ENCODE measurements at places on chromosomes 7 and 10. TPM values are rescaled to one million over a fixed set of nuclear protein-coding genes. Genes with fewer than 3 reads are reported as not detected.

DNA sequence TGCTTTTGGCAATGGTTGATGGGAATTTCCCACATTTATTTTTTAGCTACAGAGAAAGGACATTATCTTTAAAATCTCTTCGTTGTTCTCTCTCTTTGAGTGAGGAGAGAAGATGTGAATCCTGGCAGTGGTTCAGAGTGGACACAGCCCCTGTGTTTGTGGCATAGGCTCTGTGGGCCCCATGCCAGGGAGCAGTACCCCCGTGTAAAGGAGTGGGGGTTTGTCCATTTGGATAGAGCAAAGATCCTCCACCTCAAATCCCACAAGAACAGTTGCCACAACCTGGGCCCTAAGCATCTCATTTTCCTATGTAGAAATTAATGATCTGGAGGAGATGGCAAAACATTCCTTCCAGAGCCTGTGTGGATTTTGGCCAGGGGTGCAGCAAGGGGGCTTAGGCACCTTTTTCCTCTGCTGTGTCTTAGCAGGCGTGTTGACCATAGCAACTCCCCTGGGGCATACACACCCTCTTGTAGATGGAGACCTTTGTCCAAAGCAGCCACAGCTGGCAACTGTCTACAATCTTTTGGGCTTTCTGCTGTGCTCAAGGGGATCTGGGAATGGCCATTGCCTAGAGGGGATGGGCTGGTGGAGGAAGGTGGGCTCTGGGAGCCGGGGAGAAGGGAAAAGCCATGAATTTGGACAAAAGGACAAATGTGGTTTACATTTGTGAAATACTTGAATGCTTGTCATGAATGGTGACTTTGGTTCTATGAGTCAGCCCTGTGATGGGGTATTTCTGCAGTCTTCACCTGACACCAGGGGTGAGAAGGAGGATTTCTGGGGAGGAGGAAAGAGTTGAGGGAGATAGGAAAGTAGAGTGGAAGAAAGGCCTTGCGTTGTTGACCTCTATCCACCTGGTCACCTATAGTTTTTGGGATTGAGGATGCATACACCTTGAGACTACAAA lies 92.0 kb downstream of the TCF7L2 start:
- no peak for DNase-seq

Gene NEURL1
- 2.5 TPM for total RNA-seq

- DNase-seq, result no peak
These were observed 233.0 kb downstream of the PTN start for GRCh38 chr7:137110535-137110934.

DNA sequence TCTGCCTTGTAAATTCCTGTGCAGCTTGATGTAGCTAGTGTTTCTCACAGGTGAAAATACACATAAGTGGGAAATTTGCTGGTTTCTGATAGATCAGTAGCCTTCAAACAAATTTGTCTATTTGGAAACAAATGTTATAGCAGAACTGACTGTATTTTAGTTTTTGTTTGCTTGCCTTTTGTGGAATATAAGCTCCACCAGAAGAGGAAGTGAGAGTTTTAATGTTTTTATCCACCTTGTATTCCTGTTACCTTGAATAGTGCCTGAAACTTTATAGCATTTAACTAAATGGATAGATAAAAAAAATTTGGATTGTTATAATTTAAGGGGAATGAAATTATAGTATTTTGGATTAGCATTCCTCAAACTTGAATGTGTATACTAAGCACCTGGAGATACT lies 9.8 kb downstream of the WAC start:
- no peak for DNase-seq

Gene PILRA
- total RNA-seq, result 2.5 TPM

DNA sequence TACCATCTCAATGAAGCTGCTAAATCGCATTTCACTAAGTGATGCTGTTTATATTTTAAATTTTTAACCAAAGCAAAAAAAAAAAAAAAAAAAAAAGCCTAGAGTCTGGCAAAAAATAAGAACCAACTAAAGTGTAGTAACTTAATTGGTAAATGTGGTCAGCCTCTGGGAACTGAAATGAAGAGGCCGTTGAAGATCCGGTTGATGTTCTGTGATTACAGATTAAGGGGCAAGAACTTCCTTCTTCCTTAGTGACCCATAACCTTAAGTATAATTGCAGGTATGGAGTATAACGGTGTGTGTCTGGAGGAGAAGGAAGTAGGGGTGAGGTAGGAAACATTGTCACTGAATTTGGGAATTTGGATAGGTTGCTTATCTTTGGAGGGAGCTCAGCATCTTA lies 7.7 kb upstream of the SRGN start:
- DNase-seq, result no peak

Gene KEL
- 1.5 TPM for total RNA-seq

DNA sequence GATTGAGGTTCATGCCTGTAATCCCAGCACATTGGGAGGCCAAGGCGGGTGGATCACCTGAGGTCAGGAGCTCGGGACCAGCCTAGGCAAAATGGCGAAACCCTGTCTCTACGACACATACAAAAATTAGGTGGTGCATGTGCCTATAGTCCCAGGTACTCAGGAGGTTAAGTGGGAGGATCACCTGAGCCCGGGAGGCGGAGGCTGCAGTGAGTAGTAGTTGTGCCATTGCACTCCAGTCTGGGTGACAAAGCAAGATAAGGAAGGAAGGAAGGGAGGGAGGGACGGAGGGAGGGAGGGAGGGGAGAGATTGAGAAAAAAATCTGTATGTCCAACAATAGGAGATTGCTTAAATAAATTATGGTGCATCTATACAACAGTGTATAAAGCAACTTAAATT lies 13.2 kb downstream of the TLL2 start:
- DNase-seq, result peak; percentile 51

Gene AGR2
- total RNA-seq, result not detected

DNA sequence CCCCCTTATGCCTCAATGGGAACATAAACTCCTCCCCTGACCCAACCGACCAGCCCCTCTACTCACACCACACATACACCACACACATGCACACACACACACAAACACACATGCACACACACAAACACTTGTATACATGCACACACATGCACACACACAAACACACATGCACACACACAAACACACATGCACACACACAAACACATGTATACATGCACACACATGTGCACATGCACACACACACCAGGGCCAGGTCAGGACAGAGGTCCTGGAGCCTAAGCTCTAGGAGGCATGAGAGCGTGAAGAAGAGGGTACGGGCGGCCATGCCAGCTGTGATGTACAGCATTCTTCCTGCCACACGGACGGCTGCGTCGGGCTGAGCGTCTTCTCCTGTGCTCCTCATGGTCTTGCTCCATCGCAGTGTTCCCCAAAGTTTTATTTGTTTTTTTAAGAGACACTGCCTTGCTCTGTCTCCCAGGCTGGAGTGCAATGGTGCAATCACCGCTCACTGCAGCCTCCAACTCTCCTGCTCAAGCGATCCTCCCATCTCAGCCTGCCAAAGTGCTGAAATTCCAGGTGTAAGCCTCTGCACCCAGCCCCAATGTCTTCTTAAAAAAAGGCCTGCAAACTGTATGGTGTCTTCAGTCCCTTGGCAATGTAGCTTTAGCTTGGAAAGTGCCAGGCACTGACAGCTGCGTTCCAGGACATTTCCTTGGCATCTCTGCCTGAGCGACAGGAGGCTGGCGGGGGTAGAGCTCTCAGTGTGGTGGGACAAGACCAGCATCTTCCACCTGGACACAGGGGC lies 38.8 kb upstream of the INPP5A start:
- no peak for DNase-seq

GRCh38 chr7:401495-401894 lies 111.5 kb downstream of the FOXL3 start:
- DNase-seq, result no peak
